Fibroblast of the aortic adventitia (primary cell): ENCODE measurements at places on chromosomes 5 and 9. TPM values are rescaled to one million over a fixed set of nuclear protein-coding genes. Genes with fewer than 3 reads are reported as not detected.

DNA sequence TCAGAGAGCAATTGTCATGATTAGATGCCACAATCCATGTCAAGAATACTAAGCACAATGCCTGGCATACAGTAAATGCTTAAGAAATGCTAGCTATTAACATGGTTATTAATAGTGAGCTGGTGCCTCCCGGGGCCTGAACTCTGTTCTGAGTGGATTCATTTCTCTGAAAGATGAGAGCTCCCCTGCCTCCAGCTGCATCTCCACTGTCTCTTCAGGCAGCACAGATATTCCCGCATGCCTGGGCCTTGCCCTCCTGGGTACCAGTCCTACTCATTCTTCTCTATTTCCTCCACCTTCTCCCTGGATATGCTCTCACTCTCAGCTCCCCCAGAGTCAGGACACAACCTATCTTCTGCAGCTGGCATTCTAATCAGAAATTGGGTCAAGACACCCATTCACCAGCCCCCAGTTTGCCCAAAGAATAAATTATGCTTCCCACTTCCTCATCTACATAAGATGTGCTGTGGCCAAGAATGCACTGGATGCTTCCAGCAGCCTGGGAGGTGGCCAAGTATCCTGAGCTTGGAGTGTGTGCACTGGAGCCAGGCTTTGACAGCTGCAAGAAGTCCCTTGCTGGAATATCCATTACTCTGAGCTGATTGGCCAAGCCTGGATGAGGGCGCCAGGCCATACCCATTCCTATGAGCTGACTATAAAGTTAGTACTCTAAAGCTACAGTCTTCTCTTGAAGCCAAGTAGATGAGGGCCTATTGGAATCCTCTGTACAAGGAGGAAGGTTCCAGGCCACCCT lies 669.0 kb downstream of the ACTL7B start:
- DNase-seq = peak; percentile 97

DNA sequence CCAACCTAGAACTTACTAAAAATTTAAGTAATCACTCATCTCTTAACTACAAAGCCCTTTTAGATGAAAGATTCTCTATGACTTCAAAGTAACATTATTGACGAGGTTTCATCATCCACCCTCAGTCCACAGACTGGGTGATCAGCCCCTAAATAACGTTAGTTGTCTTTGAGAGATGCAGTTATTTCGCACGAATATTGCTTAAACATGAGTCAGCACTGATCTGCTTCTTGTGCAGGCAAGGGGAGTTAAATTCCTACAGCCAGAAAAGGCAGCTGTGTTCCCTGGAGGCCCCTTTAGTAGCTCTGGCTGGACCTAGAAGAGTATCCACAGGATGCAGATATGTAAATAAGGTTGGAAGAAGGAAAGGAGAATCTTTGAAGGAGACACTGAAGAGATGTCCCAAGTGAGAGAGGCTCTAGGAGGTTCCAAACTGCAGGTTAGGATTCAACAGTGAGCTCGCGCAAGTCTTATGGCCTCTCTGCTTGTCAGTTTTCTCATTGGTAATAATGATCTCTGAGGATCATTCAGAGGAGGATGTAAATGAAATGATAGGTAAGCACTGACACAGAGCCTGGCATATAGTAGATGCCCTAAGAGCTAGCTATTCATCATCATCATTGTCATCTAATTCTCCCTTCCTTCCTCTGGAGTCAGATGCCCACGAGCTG lies 122.2 kb upstream of the MAN2A1 start:
- peak; percentile 40 for DNase-seq

- DNase-seq = no peak
These were observed 226.7 kb upstream of the PTGER4 start for GRCh38 chr5:40452874-40453624.

GRCh38 chr5:1910861-1911772 lies 28.4 kb upstream of the IRX4 start:
- no peak for DNase-seq

- DNase-seq = no peak
These were observed 81.2 kb downstream of the ADAMTS12 start for GRCh38 chr5:33810491-33811120.

DNA sequence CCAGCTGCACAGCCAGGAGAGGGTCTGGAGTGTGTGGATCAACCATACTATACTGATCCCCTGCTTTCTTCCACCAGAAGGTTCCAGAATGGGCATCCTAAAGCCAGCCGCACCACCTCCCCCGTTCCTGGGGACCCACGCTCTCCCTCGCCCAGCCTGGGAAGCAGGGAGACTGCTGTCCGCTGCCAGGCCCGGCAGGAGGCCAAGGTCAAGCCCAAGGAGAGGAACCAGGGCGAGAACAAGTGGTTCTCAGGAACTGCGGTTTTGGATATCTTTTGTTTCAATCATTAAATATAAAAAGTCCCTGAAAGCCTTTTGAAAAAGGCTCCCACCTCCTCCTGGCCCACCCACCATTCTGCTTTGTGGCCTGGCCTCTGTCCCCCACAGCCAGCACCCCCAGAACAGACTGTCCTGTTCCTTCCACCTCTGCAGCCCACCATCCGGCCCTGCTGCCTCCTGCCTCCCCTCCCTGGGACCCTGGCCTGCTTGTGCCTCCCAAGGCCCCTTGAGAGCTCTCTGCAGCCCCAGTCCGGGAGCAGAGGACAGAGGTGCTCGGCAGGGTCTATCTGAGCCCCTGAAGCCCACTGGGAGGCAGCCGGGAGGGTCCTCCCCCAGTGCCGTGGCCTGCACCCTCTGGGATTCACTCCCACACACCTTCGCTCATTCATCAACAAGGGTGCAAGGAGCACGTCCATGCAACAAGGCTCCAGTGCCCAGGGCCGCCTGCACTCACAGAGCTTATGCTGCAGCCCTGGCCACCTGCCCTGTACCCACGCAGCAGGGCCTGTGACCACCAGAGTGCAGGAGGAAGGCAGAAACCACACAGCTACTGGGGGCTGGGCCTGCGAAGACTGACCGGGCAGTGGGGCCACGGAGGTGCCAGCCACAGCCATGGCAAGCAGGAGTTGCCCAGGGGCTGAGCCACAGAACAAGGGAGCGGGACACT lies 614 bp upstream of the LCN6 start:
- DNase-seq = no peak

DNA sequence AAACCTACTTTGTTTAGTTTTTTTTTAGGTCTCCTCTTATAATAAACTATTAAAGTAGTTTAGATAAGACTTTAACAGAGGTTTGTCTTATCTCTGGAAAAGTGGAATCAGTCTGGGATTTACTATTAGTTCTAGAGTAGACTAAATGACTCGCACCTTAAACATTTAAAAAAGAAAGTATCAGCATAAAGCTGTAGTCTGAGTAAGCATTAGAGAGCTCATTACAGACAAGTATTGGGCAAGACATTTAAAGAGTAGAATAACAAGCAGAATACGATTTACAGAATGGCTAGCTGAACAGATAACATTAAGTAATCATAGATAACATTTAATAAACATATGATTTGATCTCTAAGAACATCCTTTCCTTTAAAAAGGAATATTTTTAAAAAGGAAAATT lies 226.0 kb upstream of the DMAC1 start:
- peak; percentile 54 for DNase-seq

DNA sequence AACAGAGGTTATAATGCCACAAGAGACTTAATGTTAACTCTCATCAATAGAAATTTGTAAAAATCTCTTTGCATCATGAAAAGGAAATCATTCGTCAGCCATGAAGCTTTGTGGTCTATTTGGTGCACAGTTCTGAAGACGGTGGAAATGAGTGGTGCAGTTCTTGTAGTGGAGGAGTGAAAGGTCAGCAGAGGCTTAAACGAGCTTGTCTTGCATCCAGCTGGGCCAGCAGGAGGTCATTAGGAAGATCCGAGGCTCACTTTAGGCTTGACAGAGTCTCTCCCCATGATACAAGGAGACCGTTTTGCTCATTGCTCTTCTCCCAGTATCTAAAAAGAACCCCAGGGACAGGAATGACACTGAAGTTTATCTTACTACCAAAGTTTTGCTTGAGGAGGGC lies 440.8 kb downstream of the BNC2 start:
- DNase-seq = no peak

GRCh38 chr9:38243993-38244392 lies 148.5 kb upstream of the ALDH1B1 start:
- no peak for DNase-seq

DNA sequence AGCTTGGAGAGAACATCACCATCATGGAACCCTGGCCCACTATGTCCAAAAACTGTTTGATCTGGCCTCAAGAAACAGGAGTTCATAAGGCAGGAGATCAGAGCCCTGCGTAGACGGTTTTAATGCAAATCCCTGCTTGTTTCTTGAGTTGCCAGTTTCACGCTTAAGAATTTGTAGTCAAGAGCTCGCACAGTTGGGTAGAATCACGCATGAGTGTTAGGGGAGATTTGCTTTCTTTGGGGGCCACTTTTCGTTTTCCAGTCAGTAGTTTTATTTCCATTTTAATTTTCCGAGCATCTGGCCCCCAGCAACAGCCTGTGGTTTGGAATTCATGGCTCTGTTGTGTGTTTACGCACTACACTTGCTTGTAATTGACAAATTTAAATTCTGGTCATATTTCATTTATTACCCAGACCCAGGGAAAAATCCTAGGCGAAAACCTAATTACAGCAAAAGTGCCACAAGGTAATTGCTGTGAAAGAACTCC lies 6.6 kb upstream of the C5orf58 start:
- DNase-seq = no peak

DNA sequence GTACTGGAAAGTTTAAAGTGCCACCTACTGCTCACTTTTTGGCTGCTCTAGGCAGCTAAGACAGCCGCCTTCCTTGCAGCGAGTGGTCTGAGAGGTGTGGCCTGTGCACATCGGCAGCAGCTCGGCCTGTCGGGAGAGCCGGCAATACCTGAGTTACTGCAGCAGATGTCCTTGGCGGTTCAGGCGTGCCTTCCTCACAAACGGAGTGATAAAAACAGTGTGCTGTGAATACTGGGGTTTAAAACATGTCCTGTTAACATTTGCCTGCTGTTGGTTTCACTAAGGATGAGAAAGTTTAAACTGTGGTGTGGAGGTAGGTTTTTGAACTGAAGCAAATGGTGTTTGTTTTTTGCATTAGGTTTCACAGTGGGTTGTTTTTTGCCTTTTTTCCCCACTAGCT lies 12.9 kb downstream of the TRAF2 start:
- no peak for DNase-seq

GRCh38 chr5:113161806-113162205 lies 185.2 kb downstream of the DCP2 start:
- DNase-seq = no peak

GRCh38 chr5:56050551-56051255 lies 55.9 kb upstream of the IL6ST start:
- DNase-seq = peak; percentile 73

GRCh38 chr5:139683295-139684271 lies 35.4 kb downstream of the CXXC5 start:
- no peak for DNase-seq

GRCh38 chr9:111985315-111985714 lies 88.7 kb downstream of the UGCG start:
- DNase-seq = no peak

GRCh38 chr9:26955222-26955903 lies 849 bp upstream of the IFT74 start:
- peak; percentile 7 for DNase-seq

DNA sequence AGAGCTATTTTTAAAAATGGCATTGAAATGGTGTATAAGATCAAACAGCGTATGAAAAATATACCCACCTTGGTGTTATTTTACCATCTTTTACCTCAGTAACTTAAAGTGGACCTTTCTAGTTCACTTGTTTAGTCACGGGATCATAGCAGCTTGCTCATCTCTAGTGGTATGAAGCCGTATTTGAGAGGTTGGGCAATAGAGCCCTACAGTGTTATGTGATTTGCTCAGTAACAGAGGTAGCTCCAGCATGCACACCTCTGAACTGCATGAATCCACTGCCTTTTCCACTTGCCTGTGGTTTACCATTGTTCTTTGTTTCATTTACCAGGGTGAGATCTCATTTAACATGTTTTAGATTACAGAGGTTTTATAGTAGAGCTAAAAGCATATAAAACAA lies 134.4 kb downstream of the ATG10 start:
- peak; percentile 5 for DNase-seq

The FOXI1 gene
- not detected in 2 replicates for total RNA-seq

The BTNL9 gene
- not detected in 2 replicates for total RNA-seq

The ASS1 gene
- 73.1 and 123 TPM in 2 replicates for total RNA-seq

The AIF1L gene
- 0.25 and 0.45 TPM in 2 replicates for total RNA-seq

The SPATA31D4 gene
- not detected in 2 replicates for total RNA-seq

The SV2C gene
- 0.08 TPM in 1 of 2 replicates, not detected in the other for total RNA-seq

The TNFSF15 gene
- 0.41 and 2.4 TPM in 2 replicates for total RNA-seq

The OCLN gene
- 1.1 and 3.0 TPM in 2 replicates for total RNA-seq

The ABO gene
- not detected in 2 replicates for total RNA-seq

The CKMT2 gene
- 1.4 TPM in 1 of 2 replicates, not detected in the other for total RNA-seq

The C9 gene
- total RNA-seq = not detected in 2 replicates

The PCDHGB7 gene
- total RNA-seq = 16.7 and 22.1 TPM in 2 replicates

The C5orf52 gene
- not detected in 2 replicates for total RNA-seq

The AP3B1 gene
- total RNA-seq = 78.5 and 84.6 TPM in 2 replicates

The CCDC171 gene
- 8.1 and 13.3 TPM in 2 replicates for total RNA-seq
